Right renal cortex interstitium (tissue), 3 donors: ENCODE measurements at places on chromosomes 6 and 20.

- DNase-seq = no peak
Observed at GRCh38 chr20:34561661-34562060, 3.1 kb downstream of the MAP1LC3A start.

GRCh38 chr20:50149481-50150254, 3.9 kb downstream of the PEDS1 start:
- no peak for DNase-seq

DNA sequence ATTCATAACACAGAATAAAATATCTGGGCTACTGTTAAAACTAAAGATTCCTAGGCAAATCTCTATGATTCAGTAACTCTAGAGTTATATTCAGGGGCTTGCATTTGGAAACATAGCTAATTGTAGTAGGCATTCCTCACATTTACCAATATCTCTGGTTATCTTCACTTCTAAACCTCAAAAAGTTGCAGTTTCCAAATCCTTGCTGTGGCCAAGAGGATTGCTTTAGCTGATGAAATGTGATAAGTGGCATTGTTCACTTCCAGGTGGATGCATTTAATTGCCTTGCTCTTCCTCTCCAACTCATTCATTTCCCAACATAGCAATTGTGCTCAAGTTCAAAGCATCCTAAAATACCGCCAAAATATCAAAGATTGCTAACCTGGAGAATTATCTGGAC, 246.6 kb downstream of the GRIK2 start:
- DNase-seq = no peak

GRCh38 chr6:9464583-9464982, 950.3 kb downstream of the TFAP2A start:
- DNase-seq = no peak

DNA sequence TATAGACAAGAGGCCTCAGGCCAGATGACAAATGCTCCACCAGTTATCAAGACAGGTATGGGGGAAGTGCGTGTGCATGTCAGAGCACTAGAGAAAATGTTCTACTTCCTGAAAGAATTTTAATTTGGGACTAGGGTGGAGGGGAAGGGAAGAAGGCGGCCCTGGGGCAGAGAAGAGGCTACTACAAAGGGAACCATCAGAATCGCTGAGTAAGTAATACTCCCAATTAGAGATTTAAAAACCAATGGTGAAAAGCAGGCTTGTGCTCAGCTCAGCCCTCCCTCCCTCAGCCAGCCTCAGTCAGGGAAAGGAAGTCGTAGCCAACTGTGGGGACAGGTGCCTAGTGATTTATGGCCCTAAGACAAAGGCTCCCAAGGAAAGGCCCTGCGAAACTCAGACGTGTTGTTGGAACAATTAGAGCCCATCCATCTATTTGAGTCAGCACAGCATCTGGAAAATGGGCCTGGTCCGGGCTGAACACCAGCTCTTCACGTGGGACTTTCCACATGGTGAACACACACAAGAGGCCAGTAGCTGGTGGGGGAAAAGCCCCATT, 15.0 kb upstream of the MAFB start:
- no peak for DNase-seq

GRCh38 chr20:43662943-43663655, 3.8 kb upstream of the MYBL2 start:
- DNase-seq = no peak

DNA sequence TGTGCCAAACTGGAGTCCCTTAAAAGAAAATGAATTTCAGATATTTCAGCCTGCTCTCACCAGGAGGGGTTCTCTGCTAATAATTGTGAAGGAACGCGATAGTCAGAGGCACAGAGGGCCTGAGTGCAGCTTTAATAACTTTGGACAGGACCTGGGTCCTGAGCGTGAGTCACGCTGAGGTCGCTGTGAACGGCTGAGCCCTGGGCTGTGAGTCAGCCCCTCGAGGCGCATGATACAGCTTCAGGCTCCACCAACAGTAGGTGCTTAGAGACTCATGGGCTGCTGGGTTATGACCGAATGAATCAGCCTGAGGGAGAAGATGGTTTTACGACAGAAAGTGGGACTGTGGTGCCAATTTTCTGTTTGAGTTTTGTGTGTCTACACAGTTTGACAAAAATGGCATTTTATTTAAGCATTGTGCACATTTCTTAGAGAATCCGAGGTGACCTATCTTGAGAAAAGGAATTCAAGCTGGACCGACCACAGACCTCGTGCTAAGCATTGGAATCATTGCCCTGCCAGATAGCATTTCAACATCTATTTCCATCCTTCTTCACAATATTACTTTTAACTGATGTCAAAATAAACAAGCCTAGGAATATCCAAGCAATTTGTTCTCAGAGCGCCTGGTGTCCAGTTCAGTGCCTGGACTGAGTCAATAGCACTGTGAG, 183.0 kb downstream of the THBS2 start:
- no peak for DNase-seq

GRCh38 chr20:35796571-35796970, 24.8 kb downstream of the PHF20 start:
- DNase-seq = no peak

DNA sequence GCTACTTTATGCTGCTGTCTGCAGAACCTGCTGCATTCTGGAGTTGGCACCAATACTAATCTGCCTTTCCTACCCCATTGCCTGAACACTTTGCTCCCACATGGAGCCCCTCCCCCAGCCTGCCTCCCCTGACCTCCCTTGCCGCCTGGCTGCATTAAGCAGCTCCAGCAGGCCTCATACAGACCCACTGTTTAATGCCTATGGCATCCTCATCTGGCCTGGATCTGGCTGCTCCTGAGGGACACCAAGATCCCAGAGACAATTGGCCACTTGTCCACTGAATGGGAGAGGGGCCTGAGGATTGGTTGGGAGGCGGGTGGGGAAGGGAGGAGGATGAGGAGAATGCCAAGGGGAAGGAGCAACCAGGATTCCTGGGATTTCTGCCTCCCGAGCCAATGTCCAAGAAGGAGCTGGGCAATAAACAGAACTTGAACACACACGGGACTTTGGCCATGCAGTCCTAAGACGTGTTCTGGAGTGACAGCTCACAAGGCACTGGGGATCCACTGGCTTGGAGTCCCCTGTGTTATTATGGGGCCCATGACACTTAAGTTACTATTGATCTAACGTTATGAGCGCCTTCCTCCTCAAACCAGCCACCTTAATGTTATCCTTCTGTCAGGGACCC, 10.4 kb upstream of the KCNK5 start:
- DNase-seq = no peak

- DNase-seq = no peak
Observed at GRCh38 chr6:49541210-49541724, 9.2 kb upstream of the C6orf141 start.

- DNase-seq = no peak
Observed at GRCh38 chr6:90179190-90180169, 117.2 kb downstream of the BACH2 start.

DNA sequence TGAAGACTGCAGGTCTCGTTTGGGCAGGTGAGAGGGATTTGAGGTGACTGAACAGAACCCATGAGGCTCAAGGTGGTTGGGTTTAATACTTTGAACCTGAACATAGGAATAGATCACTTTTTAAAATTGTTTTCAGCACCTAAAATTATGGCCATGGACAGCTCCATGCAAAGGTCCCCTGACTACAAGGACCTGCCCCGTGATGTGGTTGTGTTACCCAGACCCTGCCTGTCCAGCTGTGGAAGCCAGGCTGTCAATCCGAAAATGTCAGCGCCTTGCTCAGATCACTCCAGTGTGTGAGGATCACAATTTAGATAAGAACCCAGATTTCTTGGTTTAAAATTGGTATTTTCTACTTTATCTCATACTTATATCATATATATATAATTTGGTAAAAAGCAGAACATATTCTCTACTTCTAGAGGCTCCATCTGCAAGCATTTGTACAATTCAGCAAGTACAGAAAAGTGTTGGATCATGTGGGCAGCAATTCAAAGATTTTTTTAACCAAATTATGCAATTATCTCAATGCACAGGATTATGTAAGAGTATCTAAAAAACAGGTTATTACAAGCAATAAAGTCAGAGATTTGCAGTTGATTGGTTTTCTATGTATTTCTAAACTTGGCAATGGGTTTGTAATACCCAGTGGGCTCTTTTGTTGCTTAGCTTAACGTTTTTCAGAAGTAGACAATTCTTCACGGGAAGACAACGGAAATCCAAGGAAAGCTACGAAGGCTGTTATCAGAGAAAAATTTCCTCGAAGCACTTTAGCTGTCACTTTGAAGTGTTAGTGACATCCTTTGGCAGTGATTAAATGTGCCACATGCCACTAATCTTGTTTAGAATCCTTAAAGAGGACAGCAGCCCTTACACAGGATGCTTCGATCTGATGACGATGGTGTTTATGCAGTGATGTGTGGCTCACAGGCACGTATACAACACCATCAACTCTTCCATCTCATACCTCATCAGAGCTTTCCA, 24.1 kb upstream of the RPS6KA2 start:
- no peak for DNase-seq

GRCh38 chr6:76615395-76615794, 542.9 kb upstream of the IMPG1 start:
- DNase-seq = no peak

DNA sequence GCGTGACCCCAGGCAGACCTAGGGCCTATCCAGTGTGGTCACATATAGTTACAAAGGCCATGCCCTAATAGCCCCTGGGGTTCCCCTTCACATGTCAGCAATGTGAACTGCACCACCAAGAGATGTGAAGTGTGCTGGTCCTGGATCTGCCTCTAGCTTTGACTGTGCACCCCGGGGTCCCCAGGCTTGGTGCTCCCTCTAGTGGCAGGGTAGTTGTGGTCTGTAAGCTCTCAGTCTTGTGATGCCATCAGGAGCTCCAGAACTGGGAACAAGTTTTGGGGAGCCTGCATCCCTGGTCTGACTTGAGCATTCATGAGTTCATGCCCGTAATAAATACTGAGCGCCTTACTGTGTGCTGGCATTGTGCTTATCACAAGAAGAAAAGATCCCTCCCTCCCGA, 143.4 kb downstream of the DHX35 start:
- DNase-seq = no peak

DNA sequence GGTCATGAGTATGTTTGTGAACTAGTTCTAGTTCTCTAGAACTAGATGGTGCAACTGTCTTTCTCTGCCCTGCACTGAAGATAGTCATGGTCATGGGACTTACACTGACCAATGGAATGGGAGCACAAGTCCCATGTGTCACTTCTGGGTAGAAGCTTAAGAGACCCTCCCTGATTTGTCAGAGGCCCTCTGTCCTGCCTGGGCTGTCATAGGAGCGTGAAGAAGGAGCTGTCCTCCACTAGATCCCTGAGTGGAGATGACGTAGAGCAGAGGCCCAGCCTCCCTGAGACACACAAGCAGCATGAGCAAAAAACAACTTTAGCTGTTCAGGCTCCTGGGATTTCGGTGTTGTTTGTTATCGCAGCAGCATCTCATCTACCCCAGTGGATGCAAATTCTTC, 514.5 kb downstream of the PREX1 start:
- DNase-seq = no peak

DNA sequence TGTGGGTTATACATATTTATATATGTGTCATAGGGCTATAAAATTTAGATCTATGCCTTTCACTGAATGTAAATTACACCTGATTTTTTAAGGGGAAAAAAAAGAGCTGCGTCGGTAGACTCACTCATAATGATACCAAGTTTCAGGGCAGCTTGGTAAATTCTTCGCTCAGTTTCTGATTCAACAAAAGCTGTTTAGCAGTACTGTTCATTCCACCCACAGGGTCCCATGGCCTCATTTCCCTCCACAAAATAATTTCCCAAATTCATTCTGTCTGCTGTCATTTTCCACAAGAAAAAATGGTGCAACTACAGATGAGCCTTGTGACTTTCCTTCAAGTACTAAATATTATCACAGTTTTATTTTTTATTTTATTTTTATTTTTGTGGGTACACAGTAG, 63.7 kb downstream of the PAK5 start:
- DNase-seq = no peak

DNA sequence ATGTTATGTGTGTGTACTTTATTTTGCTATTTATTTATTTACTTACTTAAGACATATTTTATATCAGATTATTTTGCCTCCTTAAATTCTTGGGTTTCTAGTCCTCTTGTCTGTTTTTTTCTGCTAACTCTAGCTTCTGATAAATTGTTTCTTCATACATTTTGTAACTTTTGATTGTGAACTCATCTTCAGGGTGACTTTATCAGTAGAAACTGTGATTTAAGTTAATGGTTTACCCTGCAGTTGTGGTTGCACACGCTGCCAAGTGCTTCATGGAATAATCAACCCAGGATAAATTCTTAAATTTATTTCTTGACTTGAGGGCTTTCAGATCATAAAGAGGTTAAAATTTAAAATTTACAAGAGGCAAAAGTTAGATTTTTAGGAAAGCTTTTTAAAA, 173.3 kb downstream of the CENPW start:
- no peak for DNase-seq

DNA sequence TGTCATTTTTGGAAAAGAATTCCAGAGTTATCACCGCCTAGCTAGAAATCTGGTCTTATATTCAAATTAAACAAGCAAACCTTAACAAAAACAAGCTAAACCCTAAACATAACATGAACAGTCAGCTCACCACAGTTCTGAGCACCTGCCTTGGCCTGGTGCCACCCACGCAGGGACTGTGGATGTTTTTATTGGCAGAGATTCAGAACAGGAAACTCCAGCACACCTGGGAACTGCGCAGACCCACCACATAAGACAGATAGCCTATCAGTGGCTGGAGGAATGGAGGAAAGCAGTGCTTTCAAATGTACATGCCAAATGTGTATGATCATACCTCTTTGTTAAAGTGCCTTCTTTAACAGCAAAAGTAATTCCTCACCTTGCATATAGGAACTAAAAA, 8.9 kb downstream of the SLC16A10 start:
- DNase-seq = no peak

GRCh38 chr6:163165922-163166321, 248.6 kb upstream of the QKI start:
- no peak for DNase-seq

GRCh38 chr6:154510144-154510905, at the start of gene CNKSR3:
CNKSR3 (minus strand) TSS chr6:154510685; CDS start chr6:154510114, 571 bp downstream.
- peak; percentile 97 for DNase-seq

DNA sequence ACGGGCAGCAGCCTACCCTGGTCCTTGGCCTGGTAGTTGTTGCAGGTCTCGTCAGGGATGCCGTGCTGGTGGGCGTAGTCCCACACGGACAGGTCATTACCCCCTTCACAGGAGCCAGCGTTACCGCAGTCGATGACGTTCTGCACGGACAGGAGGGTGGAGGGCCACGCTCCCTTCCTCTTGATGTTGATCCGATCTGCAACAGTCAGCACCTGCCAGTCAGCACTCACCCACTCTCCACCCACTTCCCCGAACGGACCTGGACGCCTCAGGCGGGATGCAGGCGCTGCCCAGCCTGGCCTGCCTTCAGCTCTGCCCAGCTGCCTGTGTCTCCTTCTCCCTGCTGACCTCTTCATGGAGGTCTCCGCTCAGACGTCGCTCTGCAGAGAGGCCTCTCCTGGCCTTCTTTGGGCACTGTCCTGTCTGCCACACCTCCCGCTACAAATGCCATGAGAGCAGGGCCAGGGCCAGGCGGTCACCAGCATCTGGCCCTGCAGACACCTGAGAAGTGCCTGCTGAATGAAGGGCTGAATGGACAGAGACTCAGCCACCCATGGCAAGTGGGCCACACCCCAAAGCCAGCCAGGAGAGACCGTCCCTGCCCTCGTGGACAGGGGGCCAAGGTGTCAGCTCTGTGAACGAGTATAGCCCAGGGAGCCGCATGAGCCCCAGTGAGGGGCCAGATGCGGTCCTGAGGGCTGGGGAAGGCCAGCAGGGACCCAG, 5.4 kb downstream of the CTSZ start:
- DNase-seq = no peak
